ENCODE measurements at places on chromosomes 3 and 15. TPM values are rescaled to one million over a fixed set of nuclear protein-coding genes. Genes with fewer than 3 reads are reported as not detected.
A peak's percentile ranks its signal among the peaks of the same experiment; 100 is the strongest.

DNA sequence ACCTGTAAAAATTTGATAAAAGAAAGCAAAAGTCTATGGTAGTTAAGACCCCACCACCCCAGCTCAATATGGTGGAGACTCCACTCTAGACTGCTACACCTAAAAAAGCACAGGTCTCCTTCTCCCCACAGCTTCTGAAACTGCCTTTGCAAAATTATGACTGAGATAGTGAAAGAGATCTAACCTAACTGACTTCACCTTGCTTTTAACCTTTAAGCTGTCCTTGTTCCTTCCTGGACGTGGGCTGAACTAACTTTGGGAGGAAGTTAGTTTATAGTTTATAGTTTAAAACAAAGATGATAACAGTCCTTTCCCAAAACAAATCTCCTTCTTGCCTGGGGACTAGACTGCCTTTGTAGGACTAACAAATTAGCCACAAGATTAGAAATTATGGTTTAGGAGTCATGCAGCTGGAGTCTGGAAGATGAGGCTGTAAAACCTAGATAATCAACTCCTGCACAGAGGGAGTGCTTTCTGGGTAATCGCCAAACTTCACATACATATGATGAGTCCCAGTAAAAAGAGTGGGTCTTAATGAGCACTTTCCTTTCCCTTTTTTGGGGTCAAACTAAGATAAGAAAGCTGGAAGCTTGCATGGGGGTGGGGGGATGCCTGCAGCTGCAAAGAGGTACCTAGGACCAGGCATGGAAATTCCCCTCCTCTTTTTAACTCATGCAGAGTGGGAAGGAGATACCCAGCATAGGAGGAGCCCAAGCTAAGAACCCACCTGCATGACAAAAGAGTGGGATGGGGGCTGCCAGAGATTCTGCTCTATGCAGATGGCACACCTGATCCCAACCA, 17.5 kb downstream of the CCR8 start:
- DNase-seq: no peak

DNA sequence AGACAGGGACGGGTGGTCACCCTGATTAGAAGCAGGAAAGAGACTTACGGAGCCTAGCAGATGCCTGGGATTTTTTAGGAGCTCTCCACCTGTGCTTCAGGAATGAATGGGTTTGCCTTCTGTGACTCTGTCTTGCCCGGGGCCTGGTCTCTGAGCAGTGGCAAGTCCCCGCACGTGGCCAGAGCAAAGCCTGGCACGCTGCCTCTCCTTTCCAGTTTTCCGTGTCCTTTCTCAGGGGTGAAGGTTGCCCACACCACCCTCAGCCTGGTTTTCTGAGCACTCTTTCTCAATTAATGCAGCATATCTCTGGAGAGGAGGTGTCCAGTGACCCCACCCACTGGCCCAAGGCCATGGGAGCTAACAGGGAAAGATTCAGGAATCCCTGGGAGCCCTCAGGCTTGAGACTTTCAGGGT, 14.5 kb upstream of the CHST14 start:
- DNase-seq: peak; percentile 50

DNA sequence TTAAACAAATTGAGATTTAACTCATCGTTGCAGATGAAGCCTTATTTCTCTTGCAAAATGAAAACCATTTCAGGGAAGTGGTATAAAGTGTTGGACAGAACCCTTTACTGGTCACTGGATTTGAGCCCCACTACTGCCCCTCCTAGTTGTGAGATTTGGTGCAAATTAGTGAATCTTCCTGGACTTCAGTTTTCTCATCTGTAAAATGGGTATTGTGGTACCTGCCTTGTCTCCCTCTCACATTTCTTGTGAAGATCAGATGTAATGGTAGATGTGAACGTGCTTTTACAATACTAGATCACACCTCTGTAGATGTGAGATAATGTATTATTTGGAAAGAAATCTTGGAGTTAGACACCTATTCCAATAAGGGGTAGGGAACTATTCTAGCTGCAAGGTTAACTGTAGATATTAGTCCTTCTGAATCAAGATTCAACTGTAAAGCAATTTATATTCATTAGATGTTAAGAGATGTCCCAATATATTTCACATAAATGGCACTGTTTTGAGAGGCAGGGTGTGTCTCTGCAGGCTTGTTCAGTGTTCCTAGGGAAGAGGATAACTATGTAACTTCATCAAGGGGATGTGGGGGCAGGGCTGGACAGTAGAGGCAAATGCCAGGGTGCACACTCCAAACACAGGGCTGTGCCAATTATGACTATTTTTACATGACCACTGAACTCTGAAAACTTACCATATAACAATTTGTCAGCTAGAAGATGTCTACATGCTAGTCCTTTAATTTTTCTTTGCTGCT, 112.4 kb upstream of the PFN2 start:
- DNase-seq: no peak

The OSBPL10 gene
- total RNA-seq: 3.6 TPM

The ADGRG7 gene
- total RNA-seq: not detected

GRCh38 chr3:141227752-141228151, 3.9 kb upstream of the PXYLP1 start:
- DNase-seq: no peak

GRCh38 chr3:115691964-115692363, 68.7 kb downstream of the GAP43 start:
- DNase-seq: no peak

DNA sequence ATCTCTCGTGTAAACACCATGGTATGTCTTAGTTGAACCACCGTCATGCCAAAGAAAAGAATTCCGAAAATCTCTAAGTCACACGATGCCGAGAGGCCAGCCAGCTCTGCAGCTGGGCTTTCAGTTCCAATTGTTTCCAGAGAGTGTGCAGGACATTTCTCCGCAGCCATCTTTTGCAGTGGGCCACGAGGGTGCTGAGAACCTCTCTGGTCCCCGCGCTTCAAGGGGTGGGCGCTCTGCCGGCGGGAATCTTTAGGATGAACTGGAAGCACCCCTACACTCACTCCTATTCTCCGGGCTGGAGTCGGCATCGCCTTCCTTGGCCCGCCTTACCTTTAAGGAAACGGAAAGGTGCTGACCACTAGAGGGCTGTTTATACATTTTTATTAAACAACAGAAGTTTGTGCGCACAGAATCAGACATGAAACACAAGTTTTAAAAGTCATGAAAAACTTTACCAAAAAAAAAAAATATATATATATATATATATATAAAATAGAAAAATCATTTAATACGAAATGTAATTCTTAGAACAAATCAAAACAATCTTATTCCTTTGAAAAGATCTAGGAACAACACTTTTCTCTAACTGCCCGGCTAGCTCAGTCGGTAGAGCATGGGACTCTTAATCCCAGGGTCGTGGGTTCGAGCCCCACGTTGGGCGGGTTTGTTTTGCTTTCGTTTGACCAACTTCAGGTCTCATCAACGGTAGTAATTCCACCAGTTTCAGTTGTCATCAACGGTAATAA, 12.5 kb upstream of the MORF4L1 start:
- DNase-seq: peak; percentile 74

GRCh38 chr3:25884981-25885380, 95.1 kb downstream of the OXSM start:
- DNase-seq: no peak

GRCh38 chr15:77544162-77544561, 88.5 kb downstream of the LINGO1 start:
- DNase-seq: no peak

GRCh38 chr3:16284633-16285032, 19.6 kb downstream of the OXNAD1 start:
- no peak for DNase-seq

GRCh38 chr3:82736696-82737277, 975.3 kb upstream of the GBE1 start:
- no peak for DNase-seq

The CACNA2D3 gene
- total RNA-seq: 19.3 TPM

DNA sequence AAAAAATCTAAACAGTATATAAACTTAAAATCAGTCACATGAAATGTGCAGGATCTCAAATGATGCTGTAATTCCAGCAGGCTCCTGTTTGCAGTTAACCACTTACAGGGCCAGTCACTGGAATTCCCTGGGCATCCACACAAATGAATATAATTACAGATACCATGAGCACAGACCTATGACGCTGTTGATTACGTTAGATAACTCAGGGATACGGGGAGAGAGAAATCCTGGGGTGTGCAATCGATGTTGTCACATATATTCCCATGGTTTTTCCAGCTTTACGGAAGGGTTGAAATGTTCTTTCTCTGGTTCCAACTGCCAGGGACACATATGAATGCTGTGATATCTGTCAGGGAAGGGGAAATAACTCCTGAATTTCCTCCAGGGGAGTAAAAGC, 100.8 kb downstream of the RORA start:
- DNase-seq: no peak

DNA sequence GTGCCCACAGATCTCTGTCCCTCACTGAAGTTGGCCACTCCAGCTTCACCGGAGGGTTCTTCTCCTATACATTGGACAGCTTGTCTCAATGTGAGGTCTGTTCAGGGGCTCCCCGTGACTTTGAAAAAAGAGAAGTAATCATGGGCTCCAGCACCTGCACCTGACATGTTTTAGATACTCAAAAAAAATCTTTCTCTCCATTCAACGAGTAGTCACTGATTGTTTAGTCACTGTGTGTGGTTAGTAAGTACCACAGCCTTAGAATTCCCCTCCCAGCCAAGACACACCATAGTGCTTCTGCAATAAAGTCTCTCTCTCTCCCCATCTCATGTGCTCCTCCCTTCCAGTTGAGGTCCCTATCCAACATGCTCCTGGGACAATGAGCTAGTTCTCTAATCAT, 18.6 kb downstream of the CCR9 start:
- no peak for DNase-seq

- DNase-seq: no peak
These were observed 62.6 kb downstream of the DOCK3 start for GRCh38 chr3:50737193-50737905.

DNA sequence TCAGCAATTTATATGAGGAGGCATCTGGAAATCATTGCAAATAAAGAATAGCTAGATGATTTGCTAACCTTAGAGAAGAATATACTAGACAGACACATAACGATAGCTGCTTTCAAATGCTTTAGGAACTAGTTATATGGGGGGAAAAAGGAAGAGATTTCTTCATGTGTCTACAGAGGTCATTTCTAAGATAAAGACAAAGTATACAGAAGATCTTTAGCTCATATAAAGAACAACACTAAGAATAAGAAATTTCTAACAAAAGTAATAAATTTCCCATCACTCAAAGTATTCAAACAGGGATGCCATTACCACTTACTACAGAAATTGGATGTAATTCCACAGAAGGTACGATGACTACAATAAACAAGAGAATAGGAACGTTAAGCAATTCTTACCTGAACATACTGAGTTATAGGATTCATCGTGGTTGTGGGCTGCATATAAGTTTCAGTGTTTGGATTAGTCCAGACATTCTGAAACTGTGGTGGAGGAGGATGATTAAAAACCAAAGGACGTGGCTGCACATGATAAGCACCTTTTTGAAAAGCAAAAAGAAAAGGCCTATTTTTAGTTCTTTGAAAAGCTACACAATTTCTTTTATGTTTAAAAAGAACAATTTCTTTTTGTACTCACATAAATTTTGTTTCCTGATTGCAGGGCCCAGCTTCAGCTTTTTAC, 8.7 kb downstream of the DAZL start:
- DNase-seq: no peak

GRCh38 chr3:4507024-4507596, 14.0 kb downstream of the ITPR1 start:
- DNase-seq: no peak

The SLC28A1 gene
- total RNA-seq: 1.9 TPM

GRCh38 chr3:4139462-4140140, 163.6 kb upstream of the SETMAR start:
- DNase-seq: no peak

DNA sequence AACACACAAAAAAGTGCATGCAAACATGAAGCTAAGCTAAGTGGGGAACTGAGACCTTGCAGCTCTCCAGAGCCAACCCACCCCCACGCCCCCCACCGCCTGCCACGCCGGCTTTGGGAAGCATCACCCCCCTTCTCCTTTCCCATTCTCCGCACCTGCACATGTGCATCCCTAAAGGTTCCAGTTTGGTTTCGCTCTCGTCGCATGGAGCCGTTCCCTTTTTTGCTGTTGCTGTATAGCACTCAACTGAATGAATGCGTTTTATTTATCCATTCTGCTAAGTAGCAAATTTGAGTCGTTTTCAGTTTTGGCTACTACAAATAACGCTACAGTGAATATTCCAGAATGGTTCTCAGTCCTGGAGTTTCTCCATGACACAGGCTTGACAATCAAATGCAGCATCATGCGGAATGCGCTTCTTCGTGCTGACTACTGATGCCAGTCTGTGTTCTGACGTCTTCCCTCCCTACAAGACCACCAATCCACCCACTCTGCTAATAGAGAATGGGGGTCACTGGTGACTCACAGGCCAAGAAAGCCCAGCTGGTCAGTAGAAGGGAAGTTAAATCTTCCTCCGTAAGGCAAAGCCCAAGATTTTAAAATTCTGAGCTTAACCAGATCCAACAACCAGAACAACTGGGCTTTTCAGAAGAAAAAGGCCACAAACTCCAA, 115.3 kb downstream of the XXYLT1 start:
- DNase-seq: no peak

- no peak for DNase-seq
These were observed 44.0 kb downstream of the MESD start for GRCh38 chr15:80945605-80946004.

The TIGIT gene
- total RNA-seq: 0.36 TPM

The LRRC34 gene
- 3.1 TPM for total RNA-seq

- no peak for DNase-seq
These were observed 269.5 kb upstream of the GBE1 start for GRCh38 chr3:82030916-82031315.

GRCh38 chr15:71366926-71367325, 251.7 kb downstream of the THSD4 start:
- no peak for DNase-seq

The GUCA1C gene
- 3.7 TPM for total RNA-seq

GRCh38 chr3:134881305-134881704, 86.2 kb downstream of the EPHB1 start:
- DNase-seq: no peak

DNA sequence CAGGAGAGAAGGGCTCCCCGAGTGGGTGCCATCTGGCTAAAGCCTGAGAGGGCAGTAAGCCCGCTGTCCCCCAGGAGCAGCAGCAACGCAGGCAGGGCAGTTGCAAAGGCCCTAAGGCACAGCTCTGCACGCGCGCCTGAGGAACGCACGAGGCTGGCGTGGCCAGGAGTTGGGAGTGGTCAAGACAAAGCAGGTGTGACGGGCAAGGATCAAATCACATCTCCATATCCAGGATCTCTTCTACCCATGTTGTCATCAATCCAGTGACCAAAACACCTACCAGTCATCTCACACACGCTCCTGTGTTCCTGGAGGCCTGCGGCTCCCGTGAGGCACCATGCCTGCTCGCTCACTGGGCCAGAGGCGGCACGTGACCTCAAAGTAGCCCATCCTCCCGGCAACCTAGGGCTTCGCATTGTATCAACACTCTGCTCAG, 59.5 kb downstream of the ERC2 start:
- no peak for DNase-seq

DNA sequence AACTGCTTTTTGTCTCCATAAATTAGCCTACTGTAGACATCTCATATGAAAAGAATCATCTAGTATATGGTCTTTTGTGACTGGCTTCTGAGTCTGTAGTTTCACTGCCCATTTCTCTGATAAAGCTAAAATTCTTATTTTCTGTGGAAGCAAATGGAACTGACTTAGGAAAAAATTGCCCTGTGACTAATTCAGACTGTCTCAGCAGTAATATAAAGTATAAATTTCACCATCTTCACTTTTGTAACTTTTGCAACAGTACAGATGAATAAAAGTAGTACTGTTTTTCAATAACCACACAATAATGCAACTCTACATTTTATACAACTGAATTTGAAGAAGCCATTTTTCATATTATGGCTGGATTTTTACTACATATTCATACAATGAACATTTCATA, 104.1 kb downstream of the TBC1D5 start:
- no peak for DNase-seq
